ENCODE measurements at places on chromosomes 7 and 10.

- DNase-seq = no peak
These were observed 148.7 kb downstream of the ZMYND11 start for GRCh38 chr10:283916-284356.

DNA sequence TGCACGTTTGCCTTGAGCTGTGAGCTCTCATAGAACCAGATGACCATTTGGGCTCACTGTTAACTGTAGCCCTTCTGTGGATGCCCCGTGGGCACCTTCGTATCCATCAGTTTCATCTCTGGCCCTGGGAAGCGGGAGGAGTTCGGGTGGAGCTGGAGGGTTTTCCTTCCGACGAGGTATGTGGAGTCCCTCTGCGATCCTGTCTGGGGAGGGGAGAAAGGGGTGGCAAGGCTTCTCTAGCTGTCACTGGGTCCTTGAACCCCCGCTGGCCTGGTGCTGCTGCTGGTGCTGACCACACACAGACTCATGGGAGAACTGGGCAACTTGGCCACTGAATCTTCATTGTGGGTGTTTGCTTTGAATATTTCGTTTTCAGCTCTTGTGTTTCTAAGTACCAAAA is 32.7 kb downstream of the INPP5A start:
- no peak for DNase-seq

DNA sequence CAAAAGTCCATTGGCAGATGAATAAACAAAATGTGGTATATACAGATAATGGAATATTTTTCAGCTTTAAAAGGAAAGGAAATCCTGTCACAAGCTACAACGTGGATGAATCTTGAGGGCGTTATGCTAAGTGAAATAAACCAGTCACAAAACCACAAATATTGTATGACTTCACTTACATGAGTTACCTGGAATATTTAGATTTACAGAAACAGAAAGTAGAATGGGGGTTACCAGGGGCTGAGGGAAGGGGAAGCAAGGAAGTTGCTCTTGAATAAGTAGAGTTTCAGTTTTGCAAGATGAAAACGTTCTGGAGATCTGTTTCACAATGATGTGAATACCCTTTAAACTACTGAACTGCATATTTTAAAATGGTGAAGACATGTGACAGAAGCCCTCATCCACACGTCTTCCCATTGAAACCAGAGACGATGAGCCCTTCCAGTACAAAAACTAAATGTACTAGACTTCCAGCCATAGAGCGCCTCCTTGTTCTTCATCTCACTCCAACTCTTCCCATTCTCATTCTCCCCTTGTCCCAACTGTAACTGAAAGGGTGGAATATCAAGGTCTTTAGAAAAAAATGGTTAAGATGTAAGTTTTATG is 62.4 kb downstream of the MICU1 start:
- no peak for DNase-seq

DNA sequence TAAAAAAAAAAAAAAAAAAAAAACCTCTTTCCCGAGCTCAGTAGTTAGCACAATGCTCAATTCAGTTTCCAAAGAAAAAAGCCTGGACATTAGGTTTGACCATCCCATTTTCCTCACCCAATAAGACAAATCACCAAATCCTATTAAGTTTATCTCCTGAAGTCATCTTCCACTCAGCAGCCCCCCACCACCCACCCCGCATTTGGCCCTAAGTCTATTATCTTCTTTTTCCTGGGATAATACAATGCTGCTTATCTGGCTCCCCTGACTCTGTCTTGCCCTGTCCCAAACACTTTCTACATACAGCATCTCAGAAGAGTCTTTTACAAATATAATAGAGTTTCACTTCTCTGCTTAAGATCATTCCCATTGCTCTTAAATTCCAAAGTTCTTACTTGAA is 17.8 kb upstream of the LMOD2 start:
- no peak for DNase-seq

Measured in NCI-H345 (cell line).